Stimulated activated CD8-positive, alpha-beta memory T cell treated with anti-CD3 and anti-CD28 coated beads, Interleukin-15, amount 100 ng/mL, for 1 hour (primary cell): ENCODE measurements at places on chromosomes 2 and 18.

- no peak for DNase-seq
Measured at GRCh38 chr18:62710417-62710816, 4.9 kb upstream of the PHLPP1 start.

GRCh38 chr2:158321264-158321663, 135.3 kb downstream of the CCDC148 start:
- DNase-seq = no peak

- DNase-seq = no peak
Measured at GRCh38 chr2:177709986-177710401, 317.4 kb downstream of the AGPS start.

DNA sequence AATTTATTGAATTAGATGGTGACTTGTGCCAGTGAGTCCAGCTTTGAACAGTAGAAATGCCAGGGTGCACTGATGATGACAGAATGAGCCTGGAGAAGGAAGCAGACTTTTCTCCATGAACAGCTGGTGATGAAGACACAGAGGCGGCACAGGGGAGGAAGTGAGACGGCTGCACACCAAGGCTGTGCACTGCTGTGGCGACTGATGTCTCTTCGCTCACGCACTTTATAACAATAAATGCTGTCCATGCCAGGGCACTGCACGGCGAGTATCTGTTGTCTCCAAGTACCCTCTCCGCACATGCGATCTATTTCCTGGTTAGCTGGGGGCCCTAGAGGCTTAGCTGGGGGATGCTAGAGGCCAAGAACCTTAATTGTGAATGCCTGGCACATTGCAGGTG, 175.2 kb downstream of the TMEM200C start:
- no peak for DNase-seq

DNA sequence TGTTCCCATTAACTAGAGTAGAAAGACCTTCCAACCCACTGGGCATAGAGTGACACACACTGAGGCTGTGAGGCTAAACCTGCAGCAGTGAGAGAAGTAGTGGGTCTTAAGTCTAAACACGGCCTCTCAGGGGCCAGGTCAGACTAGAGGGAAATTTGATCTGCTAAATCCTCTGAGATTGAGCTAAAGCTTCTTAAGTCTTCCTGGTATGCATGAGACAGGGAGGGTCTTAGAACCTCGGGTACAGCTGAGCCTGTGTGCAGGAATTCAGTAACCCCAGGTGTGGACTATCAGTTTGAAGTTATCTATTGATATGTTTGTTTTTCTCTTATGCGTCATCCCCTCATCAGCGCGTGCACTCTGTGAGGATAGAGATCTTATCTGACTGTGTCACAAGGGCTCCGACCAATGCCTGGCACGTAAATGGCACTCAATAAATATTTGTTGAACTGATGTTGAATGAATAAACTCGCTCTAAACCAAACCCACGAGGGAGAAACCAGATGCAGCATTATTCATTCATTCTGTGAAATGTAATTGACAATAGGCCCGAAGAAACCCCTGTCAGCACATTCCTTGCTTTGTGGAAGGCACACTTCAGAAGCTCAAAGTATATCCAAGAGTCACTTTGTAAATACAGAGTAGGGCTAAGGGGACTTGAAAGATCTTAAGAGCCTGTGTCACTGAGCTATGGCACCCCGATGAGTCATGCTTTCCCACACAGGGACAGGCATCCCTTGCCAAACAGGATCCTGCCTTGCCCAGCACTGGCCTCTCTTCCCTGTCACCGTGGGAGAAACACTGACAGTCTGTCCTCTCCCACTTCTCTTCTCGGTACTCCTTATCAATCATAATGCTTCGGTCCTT, 21.7 kb upstream of the RAB10 start:
- no peak for DNase-seq

- DNase-seq = no peak
Measured at GRCh38 chr2:85053802-85054201, 79.4 kb upstream of the TCF7L1 start.

DNA sequence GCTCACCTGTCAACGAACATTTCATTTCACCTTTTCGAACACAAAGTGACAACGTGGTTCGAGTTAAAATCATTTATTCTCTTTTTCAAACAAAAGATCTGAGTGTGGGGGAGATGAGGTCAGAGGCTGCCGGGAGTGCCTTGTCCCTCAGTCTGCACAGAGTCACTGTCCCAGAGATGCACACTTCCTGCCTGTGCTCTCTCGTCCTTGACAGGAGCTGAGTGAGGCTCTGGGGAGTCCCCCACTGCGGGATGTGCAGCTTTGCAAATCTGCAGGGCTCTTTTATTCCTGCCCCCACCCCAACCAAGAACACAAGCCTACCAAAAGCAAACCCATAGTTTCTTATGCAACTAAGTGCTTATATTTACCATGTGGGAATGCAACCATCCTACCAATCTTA, 497.8 kb downstream of the EIPR1 start:
- DNase-seq = no peak

DNA sequence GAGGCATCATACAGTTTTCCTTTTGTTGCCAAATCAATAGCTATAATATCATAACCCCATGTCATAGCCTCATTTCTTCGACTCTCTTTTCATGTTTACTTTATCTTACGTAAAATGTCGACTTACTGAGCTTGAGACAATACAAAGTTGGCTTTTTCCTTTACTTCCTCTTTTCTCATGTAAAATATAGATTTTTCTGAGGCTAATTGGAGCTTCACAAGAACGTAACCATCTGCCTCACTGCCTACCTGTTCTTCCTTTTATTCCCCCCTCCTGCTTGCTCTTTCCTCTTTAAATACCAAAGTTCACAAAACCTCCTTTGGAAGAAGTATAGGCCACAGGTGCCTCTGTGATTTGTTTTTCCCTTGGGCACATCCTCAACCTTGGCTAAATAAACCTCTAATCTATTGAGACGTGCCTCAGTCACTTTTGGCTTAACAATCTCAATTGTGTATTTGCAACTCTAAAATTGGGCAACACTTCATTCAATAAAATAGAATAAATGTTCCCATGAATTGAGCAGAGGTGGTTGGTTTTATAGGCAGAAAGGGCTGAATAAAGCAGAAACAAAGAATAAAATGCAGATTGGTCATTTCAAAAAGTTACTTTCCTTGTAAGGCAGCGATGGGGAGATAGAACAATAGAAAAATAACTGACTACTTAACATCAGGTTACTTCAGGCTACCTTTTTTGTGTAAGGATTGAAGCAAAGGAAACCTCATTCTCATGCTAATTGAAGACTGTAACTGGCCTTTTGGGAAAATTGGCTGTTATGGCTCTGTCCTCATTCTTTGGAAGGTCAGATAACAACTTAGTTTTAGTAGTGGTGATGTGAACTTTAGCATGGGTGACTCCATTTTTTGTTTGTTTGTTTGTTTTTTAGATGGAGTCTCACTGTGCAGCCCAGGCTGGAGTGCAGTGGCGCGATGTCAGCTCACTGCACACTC, 21.3 kb downstream of the COMMD1 start:
- DNase-seq = no peak

DNA sequence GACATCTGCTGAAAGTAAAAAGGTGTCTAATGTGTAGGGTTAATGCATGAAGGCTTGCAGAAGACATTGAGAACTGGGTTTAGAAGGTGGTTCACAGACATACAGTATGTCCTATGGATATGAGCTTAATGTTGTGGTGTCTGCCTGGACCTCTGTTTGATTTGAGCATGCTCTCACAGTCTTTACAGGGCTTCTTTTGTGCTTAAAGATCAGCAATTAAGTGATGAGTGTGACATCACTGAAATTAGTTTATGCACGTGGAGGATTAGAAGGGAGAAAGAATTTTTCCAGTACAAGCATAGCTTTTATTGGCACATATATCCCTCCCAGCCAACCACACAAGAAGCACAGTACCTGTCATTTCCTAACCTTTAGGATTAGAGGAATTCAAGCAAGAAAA, 367.5 kb upstream of the RAB12 start:
- no peak for DNase-seq

- DNase-seq = no peak
Measured at GRCh38 chr2:14425869-14426268, 206.6 kb upstream of the LRATD1 start.

DNA sequence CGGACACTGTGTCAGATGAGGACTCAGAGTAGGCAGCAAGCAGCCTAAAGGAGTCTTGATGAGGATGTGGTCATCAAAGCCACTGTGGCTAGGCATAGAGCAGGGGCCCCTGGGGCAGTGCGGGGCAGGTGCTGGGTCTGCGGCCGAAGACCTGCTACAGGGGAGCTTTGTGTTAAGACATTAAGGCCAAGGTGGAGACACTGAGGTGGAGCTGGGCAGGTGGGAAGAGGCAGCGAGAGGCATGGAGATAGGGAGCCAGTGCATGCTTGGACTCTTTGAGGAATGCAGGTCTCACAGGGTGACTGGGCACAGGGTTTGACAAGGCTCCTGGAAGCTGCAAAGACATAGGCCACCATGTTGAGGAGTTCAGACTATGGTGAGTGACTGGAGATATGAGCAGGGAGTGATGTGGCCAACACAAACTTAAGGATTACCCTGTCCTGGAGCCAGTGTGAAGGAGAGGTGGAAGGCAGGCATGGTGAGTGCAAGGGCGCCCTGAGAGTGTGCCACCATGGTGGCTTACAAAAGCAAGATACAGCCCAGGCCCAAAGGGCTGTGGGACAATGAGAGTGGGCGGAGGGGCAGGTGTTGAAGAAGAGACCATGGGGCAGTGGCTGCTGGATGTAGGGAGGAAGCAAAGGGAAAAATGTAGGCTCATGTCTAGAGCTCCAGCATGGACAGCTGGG, 450.9 kb upstream of the HS6ST1 start:
- no peak for DNase-seq

GRCh38 chr2:44804406-44805265, 136.9 kb upstream of the SIX3 start:
- DNase-seq = no peak

GRCh38 chr2:120108749-120109148, 95.9 kb downstream of the EPB41L5 start:
- no peak for DNase-seq

DNA sequence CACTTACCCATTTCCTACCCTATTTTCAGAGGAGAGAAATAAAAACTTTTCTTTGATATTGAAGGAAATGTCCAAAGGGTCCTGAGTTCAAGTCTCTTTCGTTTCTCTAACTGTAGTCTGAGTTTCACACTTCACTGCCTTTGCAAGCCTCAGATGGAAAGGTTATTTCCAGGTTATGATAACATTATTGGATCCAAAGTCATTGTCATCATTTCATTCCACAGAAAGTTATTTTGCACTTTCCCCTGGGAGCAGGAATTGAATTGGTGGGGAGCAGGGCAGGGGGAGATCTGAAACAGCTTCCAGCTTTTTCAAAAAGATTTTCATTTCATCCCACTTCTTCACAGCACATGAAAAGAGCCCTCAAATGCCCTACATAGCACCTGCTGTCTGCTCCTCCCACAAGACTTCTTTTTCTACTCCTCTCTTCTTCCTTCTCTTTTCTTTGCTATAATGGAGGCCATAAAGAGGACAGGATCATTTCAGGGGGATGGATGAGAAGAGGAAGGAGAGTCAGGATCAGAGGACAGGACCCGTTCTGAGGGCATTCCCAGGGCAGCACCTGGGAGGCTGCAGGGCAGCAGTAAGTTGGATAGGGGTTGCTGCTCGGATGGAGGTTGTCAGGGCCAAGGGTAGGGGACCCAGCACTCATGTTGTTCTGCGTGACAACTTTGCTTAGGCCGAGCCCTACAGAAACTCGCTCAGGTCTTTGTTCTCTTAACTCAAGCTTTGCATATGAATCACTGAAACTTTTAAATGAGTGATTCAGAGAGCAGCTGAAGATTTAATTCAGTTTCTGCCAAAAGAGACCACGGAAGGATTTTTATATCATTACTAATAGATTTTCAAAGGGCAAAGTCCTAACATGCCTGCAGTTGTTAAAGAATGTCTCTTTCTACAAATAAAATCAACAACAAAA, 11.4 kb upstream of the GALNT5 start:
- DNase-seq = no peak

GRCh38 chr2:121061633-121062032, 223.4 kb downstream of the TFCP2L1 start:
- DNase-seq = no peak
